Calu3 (cell line): ENCODE measurements at places on chromosomes 4 and X. TPM values are rescaled to one million over a fixed set of nuclear protein-coding genes. Genes with fewer than 3 reads are reported as not detected.
A peak's percentile ranks its signal among the peaks of the same experiment; 100 is the strongest.

Gene NLRP2B
- not detected in 2 replicates for total RNA-seq

Gene XAGE1A
- total RNA-seq, result not detected in 2 replicates

Gene RAB39B
- 0.38 and 0.44 TPM in 2 replicates for total RNA-seq

Gene SPATA4
- not detected in 2 replicates for total RNA-seq

Gene PABPC1L2B
- not detected in 2 replicates for total RNA-seq

Gene PRKG2
- total RNA-seq, result 0.76 and 1.5 TPM in 2 replicates

Gene OTC
- not detected in 2 replicates for total RNA-seq

DNA sequence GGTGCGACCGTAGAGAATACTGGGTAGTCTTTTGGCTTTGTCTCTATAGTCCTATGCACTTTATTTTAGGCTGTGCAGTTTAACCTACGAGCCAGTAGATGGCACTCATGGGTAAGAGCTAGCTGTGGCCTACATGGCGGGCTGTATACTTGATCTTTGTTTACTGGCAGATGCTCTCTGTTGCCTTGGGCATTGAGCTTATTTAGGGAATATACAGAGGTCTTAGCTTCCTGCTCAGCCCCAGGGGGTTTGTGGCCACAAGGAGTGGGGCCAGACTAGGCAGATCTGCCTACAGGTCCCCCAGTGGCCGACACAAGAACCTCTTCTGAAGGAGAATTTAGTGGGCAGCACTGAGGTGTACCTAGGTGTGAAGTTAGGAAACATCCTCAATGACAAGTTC is 227.6 kb upstream of the HDX start:
- peak; percentile 4 for DNase-seq

- no peak for DNase-seq
Observed at GRCh38 chr4:11428231-11428898, at the start of gene HS3ST1. Gene HS3ST1 (minus strand): TSS chr4:11428894. CDS start chr4:11400005, 28,889 bp downstream.

- DNase-seq, result no peak
Observed at GRCh38 chr4:723751-724530, 18.3 kb downstream of the PCGF3 start.

- no peak for DNase-seq
Observed at GRCh38 chr4:79402332-79402851, 5.6 kb downstream of the GK2 start.

DNA sequence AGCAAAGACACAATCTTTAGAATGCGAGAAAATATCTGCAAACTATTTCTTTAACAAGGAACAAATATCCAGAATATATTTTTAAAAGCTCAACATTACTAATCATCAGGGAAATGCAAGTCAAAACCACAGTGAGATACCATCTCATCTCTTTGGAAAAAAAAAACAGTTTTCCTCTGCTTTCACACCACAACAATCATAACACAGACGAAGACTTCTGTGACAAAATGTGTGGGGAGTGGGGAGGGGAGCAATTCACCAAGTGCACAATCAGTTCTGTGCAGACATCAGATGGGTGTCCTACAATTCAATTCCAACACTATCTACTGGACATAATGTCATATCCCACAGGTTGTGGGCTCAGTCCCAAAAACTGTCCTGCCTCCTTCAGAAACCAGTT is 293.2 kb upstream of the SLC7A11 start:
- no peak for DNase-seq

- DNase-seq, result no peak
Observed at GRCh38 chr4:70849291-70849690, 9.6 kb upstream of the GRSF1 start.

- no peak for DNase-seq
Observed at GRCh38 chr4:13970349-13970748, 342.8 kb upstream of the BOD1L1 start.

GRCh38 chr4:37825968-37826294 is 555 bp upstream of the PGM2 start:
- no peak for DNase-seq

GRCh38 chr4:163165217-163166017 is 1.3 kb downstream of the NAF1 start:
- DNase-seq, result no peak

GRCh38 chr4:112560084-112560483 is 44.1 kb upstream of the NEUROG2 start:
- DNase-seq, result no peak

- DNase-seq, result no peak
Observed at GRCh38 chr4:151475035-151475714, 66.2 kb downstream of the FHIP1A start.

- no peak for DNase-seq
Observed at GRCh38 chr4:173246719-173247118, 78.1 kb downstream of the GALNT7 start.
